Glutamatergic neuron (in vitro differentiated cells): ENCODE measurements at places on chromosomes 7 and 10. TPM values are rescaled to one million over a fixed set of nuclear protein-coding genes. Genes with fewer than 3 reads are reported as not detected.

The MRC1 gene
- total RNA-seq: 7.9 TPM

The PLEKHS1 gene
- total RNA-seq: not detected

The CPXM2 gene
- total RNA-seq: not detected

The DDC gene
- 3.8 TPM for total RNA-seq

The FAM204A gene
- total RNA-seq: 43.6 TPM

The RAB19 gene
- total RNA-seq: not detected

The PLAU gene
- total RNA-seq: 0.59 TPM

The TCERG1L gene
- 2.2 TPM for total RNA-seq

The SH2D4B gene
- total RNA-seq: 0.12 TPM

The COL1A2 gene
- total RNA-seq: 6.8 TPM
